SIG-M5 (cell line): ENCODE measurements at places on chromosomes 1 and 21.

- DNase-seq: no peak
Measured at GRCh38 chr1:22398656-22399420, 52.8 kb upstream of the ZBTB40 start.

DNA sequence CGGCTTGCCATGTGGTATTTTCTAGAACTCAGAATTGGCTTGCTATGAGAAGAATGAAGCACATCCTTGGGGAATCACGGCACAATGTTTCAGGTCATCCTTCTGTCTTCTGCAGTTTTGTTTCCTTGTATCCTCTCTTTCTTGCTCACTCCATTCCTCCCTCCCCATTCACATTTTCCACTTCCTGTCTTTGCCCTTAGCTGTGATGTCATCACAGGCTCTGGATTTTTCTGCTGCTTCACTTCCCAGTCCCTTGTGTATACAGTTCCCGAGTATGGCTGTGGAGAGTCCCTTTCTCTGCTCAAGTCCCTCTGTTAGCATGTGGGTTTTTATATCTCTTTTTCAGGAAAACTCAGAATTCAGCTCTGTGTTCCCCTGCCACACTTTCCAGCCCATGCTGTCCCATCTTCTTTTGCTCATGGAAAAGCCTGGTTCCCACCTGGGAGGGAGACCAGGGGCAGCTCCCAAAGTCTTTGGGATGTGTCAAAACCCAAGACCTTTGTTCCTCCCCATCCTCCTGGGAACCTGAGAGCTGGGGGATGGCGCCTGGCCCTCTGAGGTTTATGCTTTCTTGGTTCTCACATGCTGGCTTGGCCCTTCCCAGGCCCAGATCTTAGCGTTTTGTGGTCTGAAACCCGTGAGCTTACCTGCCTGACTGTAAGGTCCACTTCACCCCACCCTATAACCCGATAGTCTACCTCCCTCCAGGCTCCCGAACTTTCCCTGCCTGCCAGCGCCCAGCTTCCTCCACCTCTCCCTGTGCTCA is 4.8 kb upstream of the RGS16 start:
- DNase-seq: no peak

DNA sequence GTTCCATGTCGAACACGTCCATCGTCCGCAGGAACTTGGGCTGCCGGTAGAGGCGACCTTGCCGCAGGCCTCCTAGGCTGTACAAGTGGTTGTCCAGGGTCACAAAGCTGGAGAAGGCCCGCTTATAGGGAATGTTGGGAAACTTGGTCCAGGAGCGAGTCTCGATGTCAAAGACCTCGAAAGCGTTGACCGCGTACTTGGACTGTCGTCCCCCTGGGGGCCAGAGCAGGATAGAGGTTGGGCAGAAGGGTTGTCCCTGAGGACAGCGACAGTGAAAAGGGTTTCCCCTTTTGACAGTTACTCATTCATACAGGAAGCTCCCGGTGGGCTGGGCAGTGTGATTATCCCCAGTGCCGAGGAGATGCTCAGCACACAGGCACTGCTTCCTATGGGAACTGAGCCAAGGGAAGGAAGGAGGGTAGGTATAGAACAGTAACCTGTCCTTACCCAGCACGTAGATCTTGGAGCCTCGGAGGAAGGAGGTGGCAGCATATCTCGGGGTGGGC is 17.5 kb downstream of the KLHDC8A start:
- DNase-seq: no peak

DNA sequence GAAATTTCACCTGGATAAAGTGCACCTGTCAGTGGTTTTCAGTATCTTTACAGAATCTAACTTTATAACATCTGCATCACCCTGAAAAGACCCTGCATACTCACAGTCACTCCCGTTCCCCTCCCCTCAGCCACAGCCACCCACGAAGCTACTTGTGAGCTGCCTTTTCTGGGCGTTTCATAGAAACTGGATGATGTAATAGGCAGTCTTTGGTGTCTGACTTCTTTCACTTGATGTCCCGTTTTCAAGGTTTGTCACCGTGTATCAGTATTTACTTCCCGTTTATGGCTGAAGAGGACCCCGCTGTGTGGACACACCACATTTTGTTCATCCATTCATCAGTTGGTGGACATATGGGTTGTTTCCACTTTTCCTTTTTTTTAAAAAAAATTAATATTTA is 47.8 kb upstream of the LRRC3 start:
- no peak for DNase-seq

DNA sequence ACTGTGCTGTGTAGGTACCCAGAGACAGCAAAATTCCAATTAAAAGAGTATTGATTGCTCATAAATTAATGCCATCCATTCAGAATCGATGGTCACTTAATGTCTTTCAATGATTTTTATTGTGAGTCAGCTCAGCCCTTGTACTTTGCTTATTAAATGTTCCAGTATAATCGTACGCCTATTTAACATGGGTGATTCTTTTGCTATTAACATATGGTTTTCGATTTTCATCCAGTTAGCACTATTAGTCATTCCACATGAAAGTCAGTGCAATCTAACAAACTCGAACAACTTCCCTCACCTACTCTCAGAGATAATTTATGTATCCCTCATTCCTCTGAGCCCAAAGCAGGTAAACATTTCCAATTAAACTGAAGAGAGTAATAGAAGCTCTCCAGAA is 109.6 kb upstream of the APP start:
- DNase-seq: no peak

- DNase-seq: no peak
Measured at GRCh38 chr1:178151831-178152230, 57.9 kb downstream of the RASAL2 start.

GRCh38 chr21:45739218-45740087 is 95.9 kb downstream of the PCBP3 start:
- no peak for DNase-seq

GRCh38 chr1:11704194-11704529 is 12.7 kb downstream of the DRAXIN start:
- DNase-seq: no peak

DNA sequence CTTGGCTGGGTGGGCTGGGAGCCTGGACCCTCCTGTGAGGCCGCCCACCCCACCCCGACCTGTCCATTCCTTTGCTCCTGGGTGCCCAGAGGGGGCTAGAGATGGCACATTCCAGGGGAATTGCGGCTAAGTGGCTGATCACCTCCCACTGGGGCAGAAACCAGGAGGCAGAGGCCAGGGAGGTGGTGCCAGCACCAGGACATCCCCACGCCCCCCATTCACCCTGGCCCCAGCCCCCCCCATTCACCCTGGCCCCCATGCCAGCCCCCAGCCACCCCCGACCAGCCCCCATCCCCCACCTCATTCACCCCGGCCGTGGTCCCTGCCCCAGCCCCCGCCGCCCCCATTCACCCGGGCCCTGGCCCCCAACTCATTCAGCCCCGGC is 6.2 kb downstream of the C1QTNF12 start:
- DNase-seq: no peak

- DNase-seq: no peak
Measured at GRCh38 chr1:210239349-210240111, 6.9 kb downstream of the SERTAD4 start.

- no peak for DNase-seq
Measured at GRCh38 chr1:14682941-14683621, 84.6 kb downstream of the KAZN start.

DNA sequence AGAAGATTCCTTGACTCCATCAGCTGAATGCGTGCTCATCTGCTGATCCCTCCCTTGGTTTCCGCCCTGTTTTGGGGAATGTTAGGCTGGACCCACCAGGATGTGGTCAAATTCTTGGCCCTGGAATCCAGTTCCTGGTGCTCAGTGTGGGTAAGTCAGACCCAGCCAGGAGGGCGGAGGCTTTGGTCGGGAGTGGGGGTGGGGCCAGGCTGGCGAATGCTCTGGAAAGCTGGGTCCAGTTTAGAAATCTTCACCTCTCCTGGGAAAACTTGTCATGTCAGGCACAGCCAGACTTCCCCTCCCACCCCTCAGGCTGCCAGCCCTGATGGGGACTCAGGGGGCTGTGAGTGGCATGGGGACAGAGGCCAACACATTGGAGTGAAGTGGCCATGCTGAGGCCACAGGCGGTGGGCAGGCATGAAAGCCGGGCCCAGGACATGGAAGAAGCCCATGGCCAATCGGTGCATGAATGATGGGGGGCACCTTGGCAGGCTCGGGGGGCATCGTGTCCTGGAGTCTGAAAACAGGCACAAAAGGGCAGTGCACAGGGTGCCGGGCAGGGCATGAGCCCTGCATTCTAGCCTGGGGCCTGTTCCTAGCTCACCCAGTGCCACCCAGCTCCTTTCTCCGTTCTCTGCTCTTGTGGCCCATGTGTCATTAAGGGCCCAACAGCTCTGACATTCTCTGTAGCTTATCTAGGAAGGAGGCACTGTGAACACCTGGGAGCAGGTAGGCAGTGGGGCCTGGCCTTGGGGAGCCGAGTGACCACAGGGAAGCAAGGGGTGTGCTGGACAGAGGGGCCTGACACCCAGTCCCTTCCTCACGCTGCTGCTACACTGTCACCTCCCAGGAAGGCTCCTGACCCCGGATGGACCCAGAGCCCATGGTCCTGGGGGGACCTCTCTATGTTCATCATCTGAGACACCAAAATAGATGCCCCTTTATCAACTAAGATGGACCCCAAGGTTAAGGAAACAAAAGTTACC is 14.6 kb upstream of the PADI1 start:
- no peak for DNase-seq

- no peak for DNase-seq
Measured at GRCh38 chr1:47814612-47815395, 182.4 kb downstream of the TRABD2B start.

GRCh38 chr21:45295576-45296365 is 8.1 kb upstream of the POFUT2 start:
- DNase-seq: no peak

DNA sequence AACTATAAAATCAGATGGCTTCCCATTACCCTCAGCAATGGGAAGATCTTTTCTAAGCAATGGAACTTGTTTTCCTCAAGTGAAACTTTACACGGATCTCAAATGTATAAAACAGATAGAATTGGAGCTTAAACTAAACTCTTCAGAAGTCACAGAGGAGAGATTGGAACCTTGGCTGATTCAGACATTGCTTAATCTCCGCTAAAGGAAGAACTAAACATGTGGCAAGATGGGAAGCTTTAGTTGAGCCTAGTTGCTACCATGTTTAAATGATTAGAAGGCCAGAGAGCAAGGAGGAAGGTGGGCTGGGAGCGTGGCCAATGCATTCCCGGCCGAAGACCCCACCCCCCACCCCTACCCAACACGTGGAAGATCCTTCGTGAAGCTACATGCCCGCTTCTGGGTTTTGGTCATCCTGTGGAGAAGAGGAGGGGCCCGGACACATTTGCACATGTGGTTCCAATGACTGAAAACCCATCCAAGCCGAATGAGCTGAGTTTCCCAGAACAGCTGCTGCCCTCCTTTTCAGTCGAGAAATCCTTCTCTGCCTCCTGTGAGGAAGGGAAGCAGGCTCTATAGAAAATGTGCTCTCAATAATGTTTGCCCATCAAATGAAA is 164.3 kb downstream of the MIS18A start:
- no peak for DNase-seq

DNA sequence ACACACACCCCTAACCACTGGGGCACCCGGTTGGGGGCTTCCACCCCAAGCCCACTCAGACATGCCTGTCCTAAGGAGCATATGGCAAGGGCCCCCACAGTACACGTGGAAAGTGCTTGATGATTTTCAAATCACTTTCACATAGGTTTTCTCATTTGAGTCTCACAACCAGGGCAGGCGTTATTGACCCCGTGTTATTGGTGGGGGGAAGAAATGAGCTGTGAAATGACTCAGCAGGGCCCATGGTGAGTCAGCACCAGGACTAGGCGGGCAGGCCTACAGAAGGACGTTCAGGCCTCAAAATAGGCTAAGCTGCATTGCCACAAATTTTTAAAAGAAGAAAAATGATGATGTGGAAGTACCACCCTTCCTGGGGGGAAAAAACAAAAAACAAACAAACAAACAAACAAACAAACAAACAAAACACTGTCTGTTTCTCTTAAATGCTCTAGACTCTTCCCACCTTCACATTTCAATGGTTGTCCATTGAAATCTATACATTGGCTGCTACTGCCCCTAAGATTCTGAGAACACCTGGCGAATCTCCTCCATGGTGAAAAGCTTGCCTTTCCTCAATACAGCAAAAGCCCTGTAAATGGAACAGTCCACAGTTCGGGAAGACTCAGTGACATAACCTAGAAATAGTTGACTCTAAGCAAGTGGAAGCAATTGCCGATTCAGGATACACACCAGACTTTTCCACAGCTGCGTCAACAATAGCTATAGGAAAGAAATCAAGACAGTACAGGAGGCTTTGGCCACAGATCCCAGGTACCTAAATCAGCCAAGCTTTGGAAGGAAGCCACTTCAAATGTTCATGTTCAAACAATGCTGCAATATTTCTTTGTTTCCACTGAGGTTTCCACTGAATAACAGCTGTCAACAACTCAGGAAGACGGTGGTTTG is 234.7 kb downstream of the TOMM20 start:
- no peak for DNase-seq

GRCh38 chr1:38644092-38644491 is 215.5 kb downstream of the RRAGC start:
- no peak for DNase-seq

GRCh38 chr1:153572569-153573015 is 6.9 kb upstream of the S100A2 start:
- DNase-seq: no peak

GRCh38 chr21:28944296-28944695 is 48.4 kb downstream of the LTN1 start:
- DNase-seq: no peak

DNA sequence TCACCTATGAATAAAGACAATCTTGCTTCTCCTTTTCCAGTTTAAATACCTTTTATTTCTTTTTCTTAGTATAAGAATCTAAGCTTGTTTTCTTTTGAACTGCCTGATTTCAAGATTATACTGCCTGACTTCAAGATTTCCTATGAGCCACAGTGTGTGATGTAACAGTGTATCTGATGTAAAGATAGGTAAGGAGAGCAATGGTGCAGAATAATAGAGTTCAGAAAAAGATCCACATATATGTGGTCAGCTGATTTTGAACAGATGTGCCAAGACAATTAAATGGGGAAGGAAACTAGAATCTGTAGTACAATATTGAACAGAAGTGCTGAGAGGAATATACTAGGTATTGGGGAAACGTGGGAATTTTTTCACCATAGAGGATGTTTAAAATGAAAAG is 21.0 kb downstream of the EXO1 start:
- no peak for DNase-seq

DNA sequence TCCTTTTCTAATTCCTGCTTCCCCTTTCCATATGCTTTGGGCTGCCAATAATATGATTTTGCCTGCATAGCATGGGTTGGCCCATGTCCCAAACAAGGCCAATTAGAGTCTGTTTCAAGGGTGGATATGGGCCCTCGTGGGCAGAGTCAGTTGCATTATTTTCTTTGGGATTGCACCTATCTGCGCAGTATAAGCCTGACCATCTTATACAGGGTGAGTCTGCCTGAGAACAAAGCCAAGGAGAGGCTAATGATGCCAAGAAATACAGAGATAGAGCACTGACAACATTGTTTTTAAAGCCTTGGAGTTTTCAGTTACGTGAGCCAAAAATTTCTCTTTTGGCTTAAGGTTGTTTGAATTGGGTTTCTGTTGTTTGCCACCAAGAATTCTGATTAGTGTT is 18.6 kb downstream of the OVAAL start:
- no peak for DNase-seq

DNA sequence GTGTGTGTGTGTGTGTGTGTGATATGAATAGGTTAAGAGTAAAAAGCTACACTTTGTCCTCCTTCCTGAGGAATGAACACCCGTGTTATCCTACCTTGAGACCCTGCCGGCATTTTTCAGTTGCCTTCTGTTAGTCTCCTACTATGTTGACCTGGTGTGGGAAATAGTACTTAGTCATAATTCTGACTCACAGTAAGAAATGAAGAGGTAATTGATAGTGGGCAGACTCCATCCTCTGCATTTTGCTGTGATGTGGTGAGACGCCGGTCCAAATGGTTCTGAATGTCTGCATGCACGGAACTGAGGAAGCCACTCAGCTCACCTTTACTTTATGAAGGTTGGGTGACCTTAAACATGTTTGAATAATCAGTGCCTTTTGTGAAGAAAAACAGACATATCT is 12.6 kb downstream of the CD101 start:
- DNase-seq: no peak
